Sciatic nerve (tissue), 2 donors: ENCODE measurements at places on chromosomes 16 and 17. TPM values are rescaled to one million over a fixed set of nuclear protein-coding genes. Genes with fewer than 3 reads are reported as not detected.

GRCh38 chr17:69066482-69066881, 5.8 kb upstream of the ABCA9 start:
- DNase-seq = no peak

GRCh38 chr16:17134586-17134985, 336.2 kb downstream of the XYLT1 start:
- DNase-seq = no peak

- no peak for DNase-seq
Measured at GRCh38 chr16:79288066-79288465, 312.5 kb downstream of the MAF start.

- no peak for DNase-seq
Measured at GRCh38 chr17:44416558-44417289, 27.3 kb upstream of the ITGA2B start.

DNA sequence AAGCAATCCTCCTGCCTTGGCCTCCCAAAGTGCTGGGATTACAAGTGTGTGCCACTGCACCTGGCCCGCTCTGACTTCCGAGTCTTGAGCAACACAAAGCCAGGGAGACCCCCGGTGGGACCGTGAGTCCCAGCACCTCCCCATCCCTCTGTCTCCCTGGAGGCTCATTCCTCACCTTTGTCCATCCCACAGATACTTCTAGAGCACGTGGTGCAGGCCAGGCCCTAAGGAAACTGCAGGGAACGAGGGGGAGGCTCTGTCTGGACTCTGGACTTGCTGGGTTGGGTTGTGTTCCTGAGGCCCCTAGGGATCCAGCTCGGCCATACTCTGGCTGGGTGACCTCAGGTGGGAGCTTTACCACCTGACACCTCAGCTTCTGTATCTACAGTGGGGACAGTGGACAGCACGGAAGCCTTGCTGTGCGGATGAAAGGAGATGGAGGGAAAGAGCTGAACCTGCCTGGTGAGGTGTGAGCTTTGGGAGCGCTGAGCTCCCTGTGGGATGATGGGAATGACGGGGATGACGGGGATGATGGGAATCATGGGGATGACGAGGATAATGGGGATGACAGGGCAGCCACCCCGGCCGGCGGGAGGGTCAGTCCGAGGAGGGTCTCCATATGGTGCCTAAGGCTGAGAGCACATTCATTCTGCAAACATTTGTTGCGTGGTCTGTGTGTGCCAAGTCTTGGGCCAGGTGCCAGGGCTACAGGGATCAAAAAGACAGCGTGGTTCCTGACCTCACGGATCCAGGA, 26.6 kb downstream of the C16orf74 start:
- no peak for DNase-seq

DNA sequence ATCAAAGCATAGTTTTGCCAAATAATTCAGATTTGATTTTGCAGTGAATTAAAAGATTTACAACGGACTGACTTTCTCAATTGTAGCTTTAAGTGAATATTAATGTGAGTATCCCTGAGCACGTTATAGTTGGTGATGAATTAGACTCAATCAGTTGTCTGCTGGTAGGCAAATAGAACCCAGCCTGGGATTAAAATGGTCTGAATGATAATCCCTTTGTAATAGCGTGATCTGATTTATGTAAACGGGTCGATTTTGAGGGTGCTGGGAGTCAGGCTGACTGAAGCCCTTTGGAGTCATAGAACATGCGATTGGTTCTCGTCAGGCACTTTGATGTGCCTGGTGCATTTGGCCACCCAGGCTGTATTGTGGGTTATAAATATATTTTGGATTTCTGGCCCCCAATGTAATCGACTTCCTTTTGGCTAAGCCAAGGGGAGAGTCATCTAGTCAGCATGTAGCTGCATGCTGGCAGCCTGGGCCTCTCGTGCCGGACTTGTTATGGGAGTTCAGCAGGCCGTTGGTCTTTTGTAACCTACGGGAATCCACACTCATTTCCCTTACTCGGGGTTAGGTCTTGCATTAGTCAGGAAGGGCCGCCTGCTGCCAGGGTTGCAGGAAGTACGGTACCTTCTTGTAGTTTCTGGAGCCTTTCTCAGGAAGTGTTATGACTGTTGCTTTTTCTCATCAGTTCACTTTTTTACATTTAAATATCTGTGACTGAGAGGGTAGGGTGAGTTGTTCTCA, 5.4 kb downstream of the PGS1 start:
- no peak for DNase-seq

DNA sequence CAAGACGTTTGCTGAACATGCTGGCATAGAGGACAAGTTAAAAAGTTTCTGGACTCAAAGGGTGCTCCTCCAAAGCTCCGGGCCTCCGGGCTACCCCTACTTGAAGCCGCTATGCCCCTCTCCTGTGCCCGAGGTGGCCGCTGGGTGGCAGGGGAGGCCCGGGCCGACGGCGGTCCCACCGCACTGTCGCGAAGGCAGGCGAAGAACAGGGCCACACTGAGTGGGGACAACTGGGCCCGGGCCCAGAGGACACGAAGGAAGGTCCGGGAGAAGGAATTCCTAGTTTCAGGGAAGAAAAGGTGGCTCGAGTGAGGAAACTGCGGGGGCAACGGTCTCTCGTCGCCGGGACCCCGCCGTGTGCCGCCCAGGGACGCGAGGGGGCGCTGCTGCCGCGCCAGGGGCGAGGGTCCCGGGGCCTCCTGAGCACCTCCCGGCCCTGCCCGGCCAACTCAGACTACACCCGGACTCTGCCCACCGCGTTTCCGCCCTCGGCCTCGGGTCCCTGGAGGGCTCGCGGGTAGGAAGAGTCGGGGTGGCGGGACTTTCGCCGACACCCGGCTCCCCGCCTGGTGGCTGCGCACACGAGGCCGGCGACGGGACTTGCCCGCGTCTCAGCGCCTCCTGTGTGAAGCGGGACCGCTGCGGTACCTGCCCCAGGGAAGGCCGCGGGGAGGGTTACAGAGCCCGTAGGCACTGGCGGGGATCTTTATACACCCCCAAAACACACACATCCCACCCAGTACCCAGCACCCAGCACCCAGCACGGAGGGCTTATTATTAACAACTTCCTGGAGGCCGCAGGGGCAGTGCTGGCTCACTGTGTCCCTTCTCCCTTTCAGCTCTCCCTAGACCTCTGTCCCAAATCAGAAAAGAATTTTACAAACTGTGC, 772 bp upstream of the CHCT1 start:
- peak; percentile 85 for DNase-seq

GRCh38 chr17:40524243-40524965, 23.0 kb upstream of the TNS4 start:
- peak; percentile 26 for DNase-seq

DNA sequence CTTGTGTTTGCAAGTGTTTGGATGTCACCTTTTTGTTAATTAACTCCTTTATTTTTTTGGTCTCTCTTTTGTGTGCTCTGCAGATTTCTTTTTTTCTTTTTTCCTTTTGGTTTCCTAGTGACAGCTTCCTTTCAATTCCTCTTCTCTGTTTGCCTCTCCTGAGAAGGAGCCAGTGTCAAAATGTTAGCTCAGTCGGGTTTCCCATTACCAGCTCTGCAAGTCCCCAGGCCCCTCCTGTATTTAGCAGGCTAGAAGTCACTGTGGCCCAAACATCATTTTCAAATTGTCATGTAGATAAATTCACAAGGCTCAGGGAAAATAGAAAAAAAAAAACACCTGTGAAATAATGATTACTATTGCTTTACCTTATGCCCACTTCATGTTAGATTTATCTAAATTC, 1621.6 kb downstream of the CDH8 start:
- DNase-seq = no peak

GRCh38 chr17:78899361-78900260, 3.4 kb downstream of the CEP295NL start:
- no peak for DNase-seq

GRCh38 chr17:75289832-75290337, 652 bp upstream of the SLC25A19 start:
- no peak for DNase-seq

- no peak for DNase-seq
Measured at GRCh38 chr16:83648347-83648746, 159.4 kb upstream of the HSBP1 start.

GRCh38 chr16:84367297-84367680, 1.0 kb upstream of the ATP2C2 start:
- no peak for DNase-seq

GRCh38 chr17:4999430-5000093, 1.8 kb downstream of the KIF1C start:
- DNase-seq = no peak

DNA sequence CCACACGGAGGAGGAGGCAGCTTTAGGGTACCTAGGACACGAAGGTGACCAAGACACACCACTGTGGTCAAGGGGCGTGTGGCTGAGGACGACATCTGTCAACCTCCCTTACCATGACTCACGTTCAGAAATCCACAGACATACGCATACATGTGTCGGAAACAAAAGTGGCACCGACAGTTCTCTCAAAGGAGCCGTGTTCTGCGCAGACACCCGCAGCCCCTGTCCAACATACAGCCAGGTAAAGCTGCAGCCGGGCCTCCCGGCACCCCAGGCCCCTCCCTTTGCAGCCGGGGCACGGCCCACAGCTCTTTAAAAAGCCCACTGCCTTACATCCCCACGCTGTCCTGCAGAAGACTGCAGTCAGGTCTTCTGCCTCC, 40.5 kb upstream of the KLHDC4 start:
- DNase-seq = no peak

DNA sequence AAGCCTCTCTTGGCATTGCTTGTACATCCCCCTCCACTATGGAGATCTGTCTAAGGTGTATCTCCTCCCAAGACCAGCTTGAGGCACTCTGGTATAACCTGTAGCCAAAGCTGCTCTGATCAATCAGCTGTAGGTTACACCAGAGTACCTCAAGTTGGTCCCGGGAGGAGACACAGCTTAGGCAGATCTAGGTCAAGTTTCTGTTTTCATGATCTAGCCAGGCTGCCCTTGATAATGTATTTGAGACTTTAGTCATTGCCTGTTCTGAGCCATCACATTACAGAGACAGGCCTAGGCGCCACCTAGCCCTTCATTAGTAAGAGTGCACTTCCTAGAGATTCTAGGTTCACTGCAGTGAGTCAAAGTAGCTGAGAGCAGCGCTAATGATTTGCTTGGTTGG, 31.4 kb downstream of the ASGR1 start:
- no peak for DNase-seq

GRCh38 chr17:2883544-2884213, 87.4 kb downstream of the RAP1GAP2 start:
- DNase-seq = no peak

- DNase-seq = peak; percentile 32
Measured at GRCh38 chr16:85418978-85419491, 194.1 kb upstream of the GSE1 start.

DNA sequence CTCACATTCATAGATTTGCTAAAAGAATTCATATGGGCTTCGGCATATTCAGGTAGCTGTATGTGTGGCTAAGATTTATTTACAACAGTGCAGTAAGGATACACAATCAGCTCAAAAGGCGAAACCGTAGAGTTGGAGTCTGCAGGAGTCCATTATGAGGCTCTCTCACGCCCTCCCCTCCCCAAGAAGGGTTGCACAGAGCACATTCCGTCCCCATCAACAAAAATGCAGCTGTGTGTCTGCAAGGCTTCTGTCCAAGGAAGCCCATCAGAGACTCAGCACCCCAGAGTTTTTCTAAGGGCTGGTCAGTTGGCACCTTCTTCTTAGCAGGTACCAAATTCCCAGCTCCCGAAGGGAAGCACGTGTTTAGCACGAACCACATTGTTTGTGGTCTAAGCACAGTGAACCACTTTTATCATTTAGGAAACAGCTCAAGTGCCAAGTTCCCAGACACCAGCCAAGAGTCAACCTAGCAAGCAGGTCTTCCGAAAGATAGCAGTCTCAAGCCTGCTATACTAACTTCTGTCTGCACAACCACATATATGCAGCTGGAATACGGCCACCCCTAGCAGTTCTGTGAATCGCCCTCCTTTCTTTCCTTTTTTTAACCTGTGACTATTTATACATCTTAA, 28.5 kb upstream of the MEAK7 start:
- DNase-seq = no peak

- no peak for DNase-seq
Measured at GRCh38 chr16:69306031-69306430, 5.1 kb upstream of the VPS4A start.

DNA sequence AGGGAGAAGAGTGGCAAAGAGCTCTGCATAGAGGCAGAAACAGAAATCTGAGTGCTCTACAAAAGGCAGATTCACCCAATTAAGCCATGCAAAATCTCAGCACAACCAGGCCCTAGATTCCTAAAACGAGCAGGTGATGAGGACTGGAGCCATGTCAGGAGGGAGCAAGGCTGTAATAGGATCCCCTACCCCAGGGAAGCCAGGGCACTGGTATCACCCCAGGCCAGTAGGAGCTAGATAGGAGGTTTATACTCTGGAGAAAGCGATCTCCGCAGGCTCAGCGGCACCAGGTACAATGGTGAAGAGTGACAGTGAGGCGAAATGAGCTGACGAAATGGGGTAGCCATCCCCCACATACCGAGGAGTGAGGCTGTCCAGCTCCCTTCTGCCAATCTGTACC, 171.5 kb downstream of the PARN start:
- DNase-seq = no peak

DNA sequence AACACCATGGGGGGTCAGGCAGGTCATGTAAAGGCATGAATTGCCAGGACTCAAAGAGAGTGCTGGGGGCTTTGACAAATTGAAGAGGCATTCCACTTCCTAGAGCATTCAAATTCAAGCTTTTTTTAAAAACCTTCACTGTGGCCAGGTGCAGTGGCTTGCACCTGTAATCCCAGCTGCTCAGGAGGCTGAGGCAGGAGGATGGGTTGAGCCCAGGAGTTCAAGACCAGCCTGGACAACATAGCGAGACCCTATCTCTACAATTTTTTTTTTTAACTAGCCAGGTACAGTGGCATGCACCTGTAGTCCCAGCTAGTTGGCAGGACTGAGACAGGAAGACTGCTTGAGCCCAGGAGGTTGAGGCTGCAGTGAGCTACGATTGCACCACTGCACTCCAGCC, 17.2 kb downstream of the ABCC12 start:
- DNase-seq = no peak

- DNase-seq = no peak
Measured at GRCh38 chr17:68184816-68185436, 62.9 kb upstream of the AMZ2 start.

Gene CD300LG
- 22.8 TPM for total RNA-seq

Gene SULT1A1
- total RNA-seq = 40.0 TPM

Gene ST6GALNAC2
- 104 TPM for total RNA-seq

Gene MED1
- total RNA-seq = 36.4 TPM

Gene CCDC78
- total RNA-seq = 2.1 TPM

Gene KRTAP17-1
- not detected for total RNA-seq
